ENCODE measurements at places on chromosomes 5 and 9. TPM values are rescaled to one million over a fixed set of nuclear protein-coding genes. Genes with fewer than 3 reads are reported as not detected.

The FGFR4 gene
- total RNA-seq: 4.1 TPM

The PCDHGA12 gene
- 26.9 TPM for total RNA-seq

The IL5 gene
- not detected for total RNA-seq

The ANXA2R gene
- total RNA-seq: 2.5 TPM

The OR1Q1 gene
- not detected for total RNA-seq
